ENCODE measurements at places on chromosomes 5 and 9. TPM values are rescaled to one million over a fixed set of nuclear protein-coding genes. Genes with fewer than 3 reads are reported as not detected.

The TPPP gene
- polyA plus RNA-seq: 110 TPM

The SMAD5 gene
- polyA plus RNA-seq: 12.8 TPM

The C5orf52 gene
- not detected for polyA plus RNA-seq

The MLANA gene
- not detected for polyA plus RNA-seq

The C9orf153 gene
- not detected for polyA plus RNA-seq

All from brain (organoid and tissue), 16 donors.